ENCODE measurements at places on chromosomes 2 and 18.

GRCh38 chr2:109726379-109727270 is 67.5 kb upstream of the RGPD5 start:
- no peak for DNase-seq

DNA sequence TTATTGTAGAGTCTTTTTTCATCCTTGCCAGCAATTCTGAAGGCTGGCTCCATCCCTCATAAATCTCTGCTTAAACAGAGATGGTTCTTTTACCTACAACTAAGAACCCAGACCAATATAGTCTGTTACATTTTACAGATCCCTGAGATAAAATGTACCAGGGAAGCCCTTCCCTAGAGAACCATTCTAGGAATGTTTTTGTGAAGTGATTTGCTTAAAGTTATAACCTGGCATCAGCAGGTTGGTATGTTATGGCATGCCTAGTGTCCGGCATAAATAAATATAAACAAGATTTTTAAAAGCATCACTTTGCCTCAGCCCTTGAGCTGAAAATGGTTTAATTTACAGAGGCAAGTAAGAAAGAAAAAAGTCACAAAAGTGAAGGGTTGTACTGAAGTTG is 18.5 kb upstream of the NPAS2 start:
- DNase-seq: no peak

DNA sequence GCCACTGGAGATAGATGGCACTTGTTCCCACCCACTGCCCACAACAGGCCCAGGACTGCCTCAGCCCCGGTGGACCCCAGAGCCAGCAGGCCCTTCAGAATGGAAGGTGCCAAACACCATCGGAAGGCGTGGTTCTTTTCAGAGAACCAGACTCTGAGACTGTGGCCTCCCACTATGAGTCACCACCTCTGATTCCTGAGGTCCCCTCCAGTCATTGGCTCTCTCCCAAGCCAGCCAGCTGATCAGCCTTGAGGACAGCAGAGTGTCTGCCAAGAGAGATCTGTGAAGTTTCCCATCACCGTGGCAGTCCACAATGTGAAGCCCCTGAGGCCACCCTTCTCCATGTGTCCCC is 10.4 kb upstream of the MAP3K2 start:
- DNase-seq: peak; percentile 78

- no peak for DNase-seq
Observed at GRCh38 chr2:65846989-65847678, 414.7 kb upstream of the SPRED2 start.

DNA sequence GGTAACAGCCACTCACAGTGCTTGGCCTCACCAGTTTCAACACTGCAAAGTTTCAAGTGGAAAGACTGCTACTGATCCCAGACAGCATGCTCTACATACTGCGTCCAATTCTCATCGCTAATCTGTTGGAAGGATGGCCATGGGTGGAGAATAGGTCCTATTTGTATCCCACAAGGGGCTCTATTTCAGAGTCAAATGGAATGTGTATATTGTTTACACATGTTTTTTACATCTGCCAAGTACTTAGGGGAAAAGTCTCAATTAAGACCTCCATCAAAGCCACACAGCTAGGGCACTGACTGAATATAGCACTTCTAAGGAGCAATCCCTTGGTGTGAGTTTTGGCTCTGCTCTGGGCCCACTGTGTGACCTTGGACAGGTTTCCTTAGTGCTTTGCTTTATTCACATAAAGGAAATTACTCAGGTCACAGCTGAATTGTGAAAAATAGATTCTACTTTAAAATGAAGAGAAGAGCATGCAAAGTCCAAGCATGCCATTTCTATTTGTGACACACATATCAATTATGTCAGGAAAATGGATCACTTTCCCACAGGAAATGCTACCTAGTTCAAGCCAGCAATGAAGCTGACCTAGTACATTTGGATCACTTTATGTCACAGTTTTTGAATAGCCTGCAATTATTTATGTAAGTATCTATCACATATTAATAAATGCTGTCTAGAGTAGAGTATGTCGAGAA is 112.9 kb upstream of the STK17B start:
- no peak for DNase-seq
